Activated T-helper 1 cell treated with anti-CD3 and anti-CD28 coated beads, Interleukin-2, amount 50 U/mL, for 16 hours (primary cell): ENCODE measurements at places on chromosomes 5 and 9.

GRCh38 chr5:54296386-54296785, 14.0 kb downstream of the ARL15 start:
- no peak for DNase-seq

DNA sequence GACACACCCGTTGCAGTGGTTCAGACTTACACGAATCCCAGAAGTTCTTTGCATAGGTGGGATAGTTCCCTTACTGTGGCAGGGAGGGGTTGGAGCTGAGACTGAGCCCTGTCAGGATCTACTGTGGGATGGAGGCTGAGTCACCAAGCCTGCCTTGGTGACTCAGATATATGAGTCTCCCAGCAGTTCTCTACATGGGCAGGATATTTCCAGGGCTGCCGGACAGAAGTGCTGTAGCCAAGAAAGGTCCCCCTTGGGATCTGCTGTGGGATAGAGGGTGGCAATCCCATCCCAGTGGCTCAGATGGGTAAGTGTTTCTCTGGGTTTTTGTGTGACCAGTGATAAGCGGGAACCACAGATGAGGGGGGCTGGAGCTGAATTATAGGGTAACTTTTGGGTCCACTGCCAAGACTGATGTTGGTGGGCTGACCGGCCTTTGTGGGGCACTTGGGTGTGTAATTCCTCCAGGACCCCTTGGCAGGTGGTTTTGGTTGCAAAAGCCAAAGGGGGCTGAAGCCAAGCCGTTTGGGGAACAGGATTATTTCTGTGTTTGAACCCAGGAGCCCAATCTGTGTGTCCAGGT, 18.7 kb downstream of the XRCC4 start:
- no peak for DNase-seq

- no peak for DNase-seq
Observed at GRCh38 chr5:123282444-123282843, 140.8 kb downstream of the CEP120 start.

- DNase-seq, result no peak
Observed at GRCh38 chr5:146703899-146704298, 174.7 kb downstream of the PPP2R2B start.
